Activated CD8-positive, alpha-beta memory T cell treated with anti-CD3 and anti-CD28 coated beads for 24 hours (primary cell): ENCODE measurements at places on chromosomes 2 and 18.

- DNase-seq, result no peak
These were observed 160.6 kb downstream of the GALNT3 start for GRCh38 chr2:165633431-165633830.

GRCh38 chr2:76311728-76312127 is 601.0 kb upstream of the GCFC2 start:
- DNase-seq, result no peak

GRCh38 chr2:43221763-43222474 is 4.5 kb downstream of the ZFP36L2 start:
- peak; percentile 83 for DNase-seq

DNA sequence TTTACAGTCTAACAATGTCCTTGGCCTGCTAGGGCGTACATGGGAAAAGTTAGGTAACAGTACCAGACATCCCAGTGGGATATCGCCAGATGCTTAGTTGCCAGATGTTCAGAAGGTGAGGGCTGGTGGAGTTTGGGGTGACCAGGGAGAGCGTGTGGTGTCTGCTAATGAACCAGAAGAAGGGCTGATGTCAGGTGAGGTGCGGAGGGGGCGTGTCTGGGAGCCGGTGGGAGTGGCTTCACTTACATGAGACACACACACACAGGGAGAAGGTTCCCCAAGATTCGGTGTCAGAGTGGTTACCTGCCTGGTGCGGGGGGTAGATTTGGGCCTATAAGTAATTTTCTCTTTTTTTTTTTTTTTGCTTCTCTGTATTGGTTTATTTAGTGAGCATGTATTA is 12.2 kb downstream of the RAB31 start:
- no peak for DNase-seq

GRCh38 chr2:178517496-178517895 is 37.2 kb downstream of the PLEKHA3 start:
- no peak for DNase-seq

GRCh38 chr2:200856806-200857205 is 7.7 kb downstream of the CLK1 start:
- DNase-seq, result no peak

DNA sequence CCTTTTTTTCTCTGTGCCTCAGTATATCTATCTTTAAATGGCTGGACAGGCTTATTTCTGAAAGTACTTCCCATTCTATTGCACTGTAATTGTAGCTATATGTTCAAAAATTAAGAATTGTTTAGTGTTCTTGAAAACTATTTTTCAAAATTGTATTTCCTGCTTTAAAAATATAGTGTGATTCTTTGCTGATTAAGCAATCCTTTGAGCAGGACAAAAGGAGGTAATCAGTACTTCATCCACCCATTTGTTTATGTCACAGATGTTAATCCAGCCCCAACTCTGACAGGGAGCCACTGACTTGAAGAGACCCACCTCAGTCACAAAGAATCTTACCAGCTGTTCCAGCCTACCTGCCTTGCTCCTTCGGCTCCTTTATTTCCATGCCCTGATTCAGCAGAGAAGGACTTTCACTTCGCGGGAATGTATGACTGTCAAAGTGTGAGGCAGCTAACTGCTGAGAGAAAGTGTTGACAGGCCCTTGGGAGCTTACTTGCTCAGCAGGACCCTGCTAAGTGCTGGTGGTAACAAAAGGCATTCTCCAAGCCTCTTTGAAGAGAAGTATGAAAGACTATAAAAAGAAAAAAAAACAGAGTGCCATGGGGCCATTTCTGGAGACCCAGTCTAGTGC is 393.3 kb upstream of the CYRIA start:
- DNase-seq, result no peak

DNA sequence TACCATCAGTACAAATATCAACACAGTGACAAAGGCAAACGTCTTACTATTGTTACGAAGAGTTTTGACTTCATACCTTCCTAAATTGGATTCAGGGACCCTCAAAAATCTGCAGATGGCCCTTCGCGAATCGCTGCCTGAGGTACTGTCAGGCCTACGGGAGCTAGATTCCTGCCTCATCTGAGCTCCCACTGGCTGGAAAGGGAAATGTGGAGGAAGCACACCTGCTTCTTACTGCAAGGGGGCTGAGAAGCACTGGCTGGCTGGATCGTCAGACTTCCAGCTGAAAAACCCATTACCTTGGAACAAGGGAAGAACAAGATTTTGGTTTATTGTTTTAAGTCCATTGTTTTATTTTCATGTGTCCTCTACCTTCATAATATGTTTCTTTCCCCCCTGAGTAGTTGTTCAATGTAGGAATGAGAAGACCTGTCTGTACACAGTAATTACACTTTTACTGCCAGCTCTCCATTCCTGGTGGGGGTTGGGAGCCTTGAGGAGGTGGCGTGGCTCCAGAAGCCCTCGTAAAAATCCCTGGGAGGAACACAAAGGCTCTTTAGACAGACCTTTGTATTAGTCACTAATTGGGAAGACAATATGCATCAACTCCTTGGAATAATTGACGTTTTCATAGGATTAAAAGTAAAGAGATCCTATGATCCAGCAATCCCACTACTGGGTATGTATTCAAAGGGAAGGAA is 124.1 kb upstream of the NOSTRIN start:
- DNase-seq, result no peak

DNA sequence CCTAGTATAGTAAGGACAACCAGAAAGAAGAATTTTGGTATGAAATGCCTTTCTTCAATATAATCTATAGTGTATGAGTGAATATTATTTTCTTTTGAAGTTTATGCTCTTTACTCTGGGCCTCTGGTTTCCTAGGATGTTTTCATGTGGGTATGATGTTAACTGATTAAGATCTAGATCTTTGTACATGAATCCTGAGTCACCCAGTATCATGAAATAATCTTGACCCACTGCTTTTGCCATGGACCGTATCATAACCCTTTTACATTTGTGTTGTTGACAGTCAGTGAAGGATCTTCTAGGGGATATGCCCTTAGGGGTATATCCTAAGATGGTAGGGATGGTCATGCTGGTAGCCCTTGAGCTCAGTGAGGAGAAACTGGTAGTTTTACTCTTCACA is 100.3 kb downstream of the RAB3GAP1 start:
- no peak for DNase-seq

GRCh38 chr2:136117391-136117841 is 533 bp downstream of the CXCR4 start:
- DNase-seq, result peak; percentile 85

DNA sequence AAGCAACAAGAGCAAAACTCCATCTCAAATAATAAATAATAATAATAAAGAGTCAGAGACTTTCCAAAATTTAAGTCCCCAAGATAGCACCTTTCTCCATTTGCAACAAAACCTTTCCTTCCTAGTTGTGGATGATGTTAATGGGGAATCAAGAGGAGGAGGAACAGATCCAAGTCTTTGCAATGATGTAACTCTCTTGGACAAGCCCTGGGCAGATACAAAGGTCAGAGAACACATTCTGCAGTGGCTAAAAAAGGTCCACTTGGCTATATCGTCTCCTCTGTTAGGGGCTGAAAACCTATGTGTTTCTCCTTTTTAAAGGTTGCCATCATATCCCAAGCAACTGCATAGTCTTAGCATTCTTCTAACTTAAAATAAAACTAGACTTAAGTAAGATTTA is 151.1 kb downstream of the TMEM163 start:
- DNase-seq, result no peak

DNA sequence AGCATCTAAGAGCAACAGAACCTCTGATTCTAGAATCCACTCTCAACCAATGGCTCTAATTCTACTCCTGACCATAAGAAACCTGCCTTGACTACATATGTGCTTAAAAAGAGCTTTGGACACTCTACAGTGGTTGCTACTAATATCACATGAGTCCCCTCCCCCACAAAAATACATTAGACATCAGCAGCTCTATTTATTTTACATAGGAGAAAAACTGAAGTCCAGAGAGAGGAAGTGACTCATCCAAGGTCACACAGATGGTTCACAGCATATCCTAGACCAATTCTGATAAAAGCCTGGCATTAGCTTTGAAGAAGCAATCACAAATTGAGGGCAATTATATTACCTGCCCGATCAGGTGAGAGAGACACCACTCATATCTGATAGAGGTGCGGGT is 49.8 kb downstream of the ALK start:
- DNase-seq, result no peak

DNA sequence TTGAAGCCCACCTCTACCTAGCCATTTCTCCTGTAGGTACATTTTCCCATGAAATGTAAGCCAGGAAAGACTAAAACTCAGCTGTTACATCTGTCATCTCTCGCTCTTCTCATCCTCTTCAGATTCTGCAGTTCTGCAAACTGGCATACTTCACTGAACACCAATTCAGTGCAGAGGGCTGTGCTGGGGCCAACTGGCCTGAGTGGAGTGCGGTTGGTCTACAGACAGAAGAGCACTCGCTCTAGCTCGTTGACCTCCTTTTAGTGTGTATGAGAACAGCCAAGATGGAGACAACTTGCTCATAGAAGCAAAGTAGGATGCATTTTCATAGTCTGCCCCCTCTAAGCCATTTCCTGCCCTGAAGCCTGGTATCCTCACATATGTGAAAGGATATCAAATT is 862.6 kb downstream of the BCL11A start:
- DNase-seq, result no peak

- no peak for DNase-seq
These were observed 19.7 kb downstream of the ILKAP start for GRCh38 chr2:238183821-238184220.

GRCh38 chr2:121236650-121237180 is 48.3 kb downstream of the TFCP2L1 start:
- no peak for DNase-seq

GRCh38 chr2:7588295-7588694 is 671.1 kb downstream of the RNF144A start:
- no peak for DNase-seq

DNA sequence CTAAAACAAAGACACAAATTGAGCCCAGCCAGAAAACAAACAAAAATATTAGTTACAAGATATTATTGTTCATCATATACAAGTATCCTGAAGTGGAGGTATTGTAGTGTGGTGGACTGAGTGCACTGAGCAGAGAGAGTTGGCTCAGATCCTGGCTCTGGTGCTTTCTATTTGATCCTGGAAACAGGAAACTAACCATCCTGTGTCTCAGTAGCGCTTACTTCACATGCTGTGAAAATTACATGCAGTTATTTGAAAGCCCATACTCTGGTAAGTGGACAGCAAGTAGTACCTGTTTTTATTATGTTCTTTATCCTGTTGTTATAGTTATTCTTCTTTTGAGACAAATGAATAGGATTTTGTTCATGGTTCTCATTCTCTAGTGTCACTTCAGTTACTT is 84.3 kb upstream of the CRIM1 start:
- DNase-seq, result no peak

GRCh38 chr2:138333121-138333520 is 168.4 kb upstream of the SPOPL start:
- DNase-seq, result no peak

DNA sequence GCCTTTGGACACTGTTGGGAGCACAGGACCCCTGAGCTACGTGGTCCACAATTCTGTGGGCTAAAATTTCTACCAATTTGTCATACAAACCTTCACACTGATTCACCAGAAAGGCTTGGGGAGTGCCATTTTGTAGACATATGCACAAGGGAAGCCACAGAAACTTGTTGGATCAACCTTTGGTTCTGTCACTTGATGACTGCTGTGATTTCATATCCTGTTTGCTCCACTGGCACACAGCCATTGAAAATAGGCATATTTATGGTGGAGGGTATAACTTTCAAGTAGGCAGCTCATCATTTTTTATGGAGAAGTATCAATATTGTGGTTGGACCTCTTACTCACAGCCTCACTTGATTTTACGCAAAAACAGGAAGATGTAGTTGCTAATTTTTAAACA is 10.5 kb downstream of the NAPG start:
- no peak for DNase-seq

DNA sequence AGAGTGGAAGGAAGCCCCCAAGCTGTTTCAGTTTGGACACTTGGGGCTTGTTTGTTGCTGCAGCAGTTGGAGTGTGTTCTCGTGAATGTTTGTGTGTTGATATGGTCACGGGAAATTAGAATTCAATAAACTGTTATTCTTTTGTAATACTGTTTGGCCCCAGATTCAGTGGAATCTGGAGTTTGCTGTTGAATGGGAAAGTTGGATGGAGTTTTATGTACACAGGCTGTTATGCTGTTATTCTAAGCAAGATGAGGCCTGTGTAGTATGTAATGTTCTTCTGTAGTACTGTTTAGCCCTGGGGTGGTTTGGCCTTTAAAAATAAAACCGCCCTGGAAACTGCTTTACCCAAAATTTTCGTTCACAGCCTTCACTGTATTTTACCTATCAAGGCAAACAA is 810.4 kb upstream of the HS6ST1 start:
- DNase-seq, result no peak

- no peak for DNase-seq
These were observed 192.7 kb upstream of the REV1 start for GRCh38 chr2:99682275-99683060.

DNA sequence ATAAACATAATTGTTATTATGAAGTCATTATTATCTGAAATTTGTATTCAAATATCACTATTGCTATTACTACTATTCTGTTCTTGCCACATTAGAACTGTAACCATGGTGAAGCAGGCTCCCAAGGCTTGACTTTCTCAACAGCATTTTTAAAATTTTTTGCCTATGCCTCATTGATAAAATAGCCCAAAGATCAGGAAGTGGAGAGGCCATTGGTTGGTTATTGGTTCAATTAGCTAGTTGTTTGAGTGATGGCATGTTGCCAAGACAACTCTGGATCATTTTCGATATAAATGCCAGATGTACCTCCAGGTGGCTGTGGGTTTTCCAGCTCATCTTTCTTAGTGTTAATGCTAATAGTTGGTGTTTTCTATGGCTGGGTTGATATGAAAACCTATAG is 513.5 kb downstream of the TRIB2 start:
- DNase-seq, result no peak

- no peak for DNase-seq
These were observed 250.3 kb downstream of the TTC32 start for GRCh38 chr2:19651466-19651865.

GRCh38 chr2:28481905-28482304 is 14.0 kb upstream of the PLB1 start:
- DNase-seq, result no peak

- no peak for DNase-seq
These were observed 201.4 kb downstream of the CTNNA2 start for GRCh38 chr2:79714283-79714682.

GRCh38 chr2:219279916-219280516 is 850 bp downstream of the DNAJB2 start:
- DNase-seq, result no peak

DNA sequence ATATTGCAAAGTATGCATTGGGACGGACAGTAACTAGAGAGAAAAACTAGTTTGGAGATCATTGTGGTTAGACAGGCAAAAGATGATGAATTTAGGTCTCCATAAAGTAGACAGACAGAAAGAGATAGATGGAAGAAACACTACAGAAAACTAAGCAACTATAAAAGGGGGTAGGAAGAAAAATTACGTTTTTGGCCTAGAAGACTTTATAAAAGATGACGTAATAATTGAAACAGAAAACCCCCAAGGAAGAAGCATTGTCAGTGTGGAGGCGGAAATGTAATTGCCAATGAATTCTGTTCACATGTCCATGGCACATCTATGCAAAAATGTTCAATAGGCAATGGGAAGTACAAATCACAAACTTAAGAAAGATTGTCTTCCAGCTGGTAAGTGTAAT is 1211.5 kb upstream of the ZEB2 start:
- no peak for DNase-seq
